Daoy (cell line): ENCODE measurements at places on chromosomes 11 and 22.

- no peak for DNase-seq
Measured at GRCh38 chr11:19805376-19805775, 92.7 kb downstream of the NAV2 start.

DNA sequence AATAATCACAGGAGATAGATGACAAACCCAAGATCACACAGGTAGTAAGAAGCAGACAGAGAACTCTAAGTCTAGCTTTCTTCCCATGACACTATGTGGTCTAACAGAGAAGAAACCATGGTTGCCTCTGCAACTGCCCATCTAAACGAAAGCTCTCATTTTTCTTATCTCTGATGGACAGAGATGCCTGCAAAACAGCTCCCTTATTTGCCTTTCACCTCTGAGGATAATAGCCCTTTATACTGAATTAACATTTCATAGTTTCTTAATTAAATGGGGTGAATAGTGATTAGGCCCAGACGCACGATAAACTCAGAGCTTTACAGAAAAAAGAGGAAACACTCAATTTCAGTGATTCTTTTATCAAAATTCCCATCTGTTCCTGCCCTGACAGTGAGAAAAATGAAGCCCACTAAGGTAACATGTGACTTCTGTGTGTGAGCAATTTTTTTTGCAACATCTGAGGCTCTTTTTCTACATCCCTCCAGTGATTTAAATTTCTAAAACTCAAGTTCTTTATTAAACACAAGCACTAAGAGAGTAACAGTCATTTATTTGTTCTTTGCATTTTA lies 24.6 kb downstream of the OR2AG2 start:
- no peak for DNase-seq

GRCh38 chr11:66907751-66908630 lies 50.2 kb downstream of the PC start:
- no peak for DNase-seq

DNA sequence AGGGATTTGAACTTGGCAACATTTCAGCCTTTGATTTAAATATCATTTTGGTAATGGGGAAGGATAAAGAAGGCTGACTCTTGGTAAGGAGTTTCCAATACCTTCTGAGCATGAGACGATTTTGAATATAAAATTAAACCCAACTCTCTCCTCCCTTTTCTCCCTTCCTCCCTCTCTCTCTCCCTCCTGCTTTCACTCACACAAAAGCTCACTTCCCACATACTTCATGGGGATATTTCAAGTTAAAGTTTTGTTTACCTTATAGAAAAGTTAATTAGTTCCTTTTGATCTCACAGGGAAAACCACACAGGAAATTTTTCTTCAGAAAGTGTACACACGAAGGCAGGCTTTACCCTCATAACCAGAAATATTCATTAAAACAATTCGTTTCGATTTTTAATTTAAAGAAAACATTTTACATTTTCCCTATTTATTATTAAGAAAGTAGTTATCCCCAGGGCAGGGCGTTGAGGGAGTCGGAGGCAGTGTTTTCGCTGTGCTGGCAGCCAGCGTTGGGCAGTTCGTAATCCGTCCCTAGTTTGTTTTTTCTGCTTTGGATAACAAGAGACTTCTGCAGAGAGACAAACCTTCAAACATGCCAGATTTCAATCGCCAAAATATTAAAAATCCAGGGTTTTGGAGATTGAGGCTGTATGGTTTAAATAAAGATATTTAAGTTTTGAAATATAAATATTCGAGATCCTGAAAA lies 25.3 kb upstream of the ALX4 start:
- no peak for DNase-seq

- DNase-seq: no peak
Measured at GRCh38 chr22:46835693-46836092, 73.2 kb downstream of the TBC1D22A start.

DNA sequence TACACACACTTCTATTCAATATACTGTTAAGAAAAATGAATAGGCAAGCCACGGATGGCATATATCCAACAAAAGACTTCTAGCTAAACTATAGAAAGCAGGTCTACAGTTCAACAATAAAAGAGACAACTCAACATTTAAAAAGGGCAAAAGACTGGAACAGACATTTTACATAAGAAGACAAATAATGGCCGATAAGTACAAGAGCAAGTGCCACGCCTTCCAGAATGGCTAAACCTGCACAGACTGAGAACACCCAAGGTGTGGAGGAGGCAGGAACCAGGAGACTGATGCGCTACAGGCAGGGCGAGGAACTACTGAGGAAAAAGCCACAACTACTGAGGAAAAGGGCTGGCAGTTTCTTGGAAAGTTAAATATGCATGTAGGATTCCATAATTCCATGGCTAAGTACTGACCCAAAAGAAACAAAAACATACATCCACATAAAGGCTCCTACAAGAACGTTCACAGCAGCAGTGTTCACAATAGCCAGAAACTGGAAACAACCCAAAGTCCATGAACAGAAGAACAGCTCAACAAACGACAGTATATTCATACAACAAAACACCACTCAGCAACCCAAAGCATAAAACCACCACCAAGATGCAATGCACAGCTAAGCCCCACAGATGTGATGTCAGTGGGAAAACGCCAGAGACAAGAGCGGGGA lies 9.6 kb upstream of the MOB2 start:
- no peak for DNase-seq

GRCh38 chr11:2321311-2321683 lies 19.5 kb downstream of the TSPAN32 start:
- no peak for DNase-seq

- no peak for DNase-seq
Measured at GRCh38 chr11:68008381-68009337, 1.5 kb upstream of the ALDH3B1 start.

- peak; percentile 7 for DNase-seq
Measured at GRCh38 chr11:116267146-116267545, 505.6 kb downstream of the BUD13 start.

DNA sequence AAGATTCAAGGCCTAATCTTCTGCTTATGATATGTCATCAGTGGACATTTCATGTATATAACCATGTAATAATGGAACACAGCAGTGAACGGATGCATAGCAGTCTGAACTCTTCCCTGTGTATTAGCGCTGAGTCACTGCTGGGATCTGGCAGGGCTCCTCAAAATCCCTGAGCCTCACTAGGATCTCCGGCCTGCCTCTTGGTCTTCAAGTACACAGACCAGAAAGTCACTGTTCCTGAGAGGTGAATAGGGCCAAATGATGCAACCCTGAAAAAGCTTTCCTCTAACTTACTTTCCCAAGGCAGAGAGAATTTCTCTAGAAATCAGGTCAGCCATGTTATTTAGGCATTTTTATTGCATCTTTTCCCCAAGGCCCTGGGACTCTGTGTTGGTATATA lies 35.0 kb downstream of the POU2AF1 start:
- peak; percentile 26 for DNase-seq

DNA sequence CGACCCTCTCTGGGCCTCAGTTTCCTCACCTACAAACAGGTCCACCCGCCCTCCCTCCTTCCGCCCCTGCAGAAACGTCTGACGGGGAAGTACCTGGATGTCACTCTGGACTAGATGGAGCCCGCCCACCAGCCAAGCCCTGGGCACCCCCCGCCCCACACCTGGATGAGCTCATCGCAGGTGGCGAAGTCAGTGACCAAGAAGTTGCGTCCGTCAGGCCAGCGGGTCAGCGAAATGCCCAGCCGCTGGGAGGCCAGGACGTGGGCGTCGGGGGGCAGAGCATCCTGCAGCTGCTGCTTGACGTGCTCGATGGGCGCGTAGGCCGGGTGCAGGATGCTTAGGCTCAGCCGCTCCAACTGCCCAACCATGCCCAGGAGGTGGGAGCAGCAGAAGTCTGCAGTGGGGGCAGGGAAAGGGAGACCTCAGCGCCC lies 897 bp downstream of the PNPLA5 start:
- DNase-seq: no peak

- DNase-seq: no peak
Measured at GRCh38 chr11:131817687-131818188, 447.3 kb downstream of the NTM start.
